Fibroblast of villous mesenchyme (primary cell): ENCODE measurements at places on chromosomes 16 and 17. TPM values are rescaled to one million over a fixed set of nuclear protein-coding genes. Genes with fewer than 3 reads are reported as not detected.

The RNF167 gene
- 26.4 and 34.5 TPM in 2 replicates for total RNA-seq

The TBC1D3C gene
- under 0.01 TPM in 1 of 2 replicates, not detected in the other for total RNA-seq

The PIEZO1 gene
- total RNA-seq, result 196 and 197 TPM in 2 replicates

The RHBDL3 gene
- total RNA-seq, result under 0.01 TPM in 1 of 2 replicates, not detected in the other

The NPIPA2 gene
- total RNA-seq, result 0.32 and 0.43 TPM in 2 replicates

The NOTUM gene
- under 0.01 TPM in 1 of 2 replicates, not detected in the other for total RNA-seq

The DNAI2 gene
- not detected in 2 replicates for total RNA-seq

The HOXB9 gene
- total RNA-seq, result not detected in 2 replicates

The RNF112 gene
- 0.64 and 0.86 TPM in 2 replicates for total RNA-seq

The MT4 gene
- total RNA-seq, result not detected in 2 replicates

The SLC12A3 gene
- total RNA-seq, result not detected in 2 replicates

The CRYBA1 gene
- total RNA-seq, result 0.43 TPM in 1 of 2 replicates, not detected in the other

The QPRT gene
- 95.3 and 123 TPM in 2 replicates for total RNA-seq

The FMNL1 gene
- total RNA-seq, result 3.5 and 5.2 TPM in 2 replicates

The SOX15 gene
- under 0.01 and 0.64 TPM in 2 replicates for total RNA-seq

The HBA1 gene
- not detected in 2 replicates for total RNA-seq

The CASKIN1 gene
- under 0.01 and 0.86 TPM in 2 replicates for total RNA-seq

The UMOD gene
- total RNA-seq, result not detected in 2 replicates

The TMEM107 gene
- total RNA-seq, result 15.5 and 23.7 TPM in 2 replicates

The CDRT15 gene
- not detected in 2 replicates for total RNA-seq

The SLC16A13 gene
- 1.3 TPM in 2 replicates for total RNA-seq

The ATP1B2 gene
- total RNA-seq, result not detected in 2 replicates

The FBXL16 gene
- total RNA-seq, result under 0.01 TPM in 2 replicates

The ABCC11 gene
- total RNA-seq, result under 0.01 and 0.43 TPM in 2 replicates

The SLC6A2 gene
- not detected in 2 replicates for total RNA-seq

The RASD1 gene
- 0.64 and 0.86 TPM in 2 replicates for total RNA-seq

The FBXW10 gene
- under 0.01 and 0.32 TPM in 2 replicates for total RNA-seq
